Fibroblast of lung (primary cell): ENCODE measurements at places on chromosomes 7 and 10. TPM values are rescaled to one million over a fixed set of nuclear protein-coding genes. Genes with fewer than 3 reads are reported as not detected.

Gene LRRN3
- polyA plus RNA-seq: 3.9 and 4.4 TPM in 2 replicates

- DNase-seq: no peak
Measured at GRCh38 chr10:77493851-77494261, 143.8 kb downstream of the KCNMA1 start.

DNA sequence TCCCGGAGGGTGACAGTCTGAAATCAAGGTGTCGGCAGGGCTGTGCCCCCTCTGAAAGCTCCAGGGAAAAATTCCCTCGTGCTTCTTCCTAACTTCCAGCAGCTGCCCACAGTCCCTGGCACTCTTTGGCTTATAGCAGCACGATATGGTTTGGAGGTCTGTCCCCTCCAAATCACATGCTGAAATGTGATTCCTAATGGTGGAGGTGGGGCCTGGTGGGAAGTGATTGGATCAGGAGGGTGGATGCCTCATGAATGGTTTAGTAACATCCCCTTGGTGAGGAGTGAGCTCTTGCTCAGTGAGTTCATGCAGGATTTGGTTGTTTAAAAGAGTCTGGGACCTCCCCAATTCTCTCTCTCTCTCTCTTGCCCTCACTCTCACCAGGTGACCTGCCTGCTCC, 51.1 kb downstream of the GPAM start:
- no peak for DNase-seq

DNA sequence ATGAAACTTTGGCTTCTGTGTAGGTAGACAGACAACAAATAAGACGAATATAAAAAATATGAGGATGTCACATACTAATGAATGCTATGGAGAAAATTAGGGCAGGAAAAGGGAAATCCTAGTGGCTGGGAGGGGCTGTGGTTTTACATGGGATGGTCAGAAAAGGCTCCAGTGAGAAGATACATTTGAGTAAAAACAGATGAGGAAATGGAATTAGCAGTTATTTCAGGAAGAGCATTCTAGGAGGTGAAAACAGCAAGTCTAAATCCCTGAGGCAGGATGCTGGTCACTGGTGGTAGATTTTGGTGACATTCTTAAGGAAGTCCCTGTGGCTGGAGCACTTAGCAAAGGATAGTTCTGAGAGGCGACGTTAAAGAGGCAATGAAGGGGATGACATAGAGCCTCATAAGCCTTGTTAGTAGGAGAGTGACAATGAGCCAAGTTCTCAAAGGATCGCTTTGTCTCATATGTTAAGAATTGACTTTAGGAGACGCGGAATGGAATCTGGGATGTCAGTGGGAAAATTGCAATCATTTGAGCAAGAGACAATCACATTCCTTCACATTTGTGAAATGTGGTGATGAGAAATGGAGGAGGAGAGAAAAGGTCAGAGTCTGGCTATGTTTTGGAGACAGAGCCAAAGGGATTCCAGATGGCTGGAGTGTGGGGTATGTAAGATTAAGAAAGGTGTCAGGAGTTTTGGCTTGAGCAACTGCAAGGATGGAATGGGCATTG, 384.7 kb upstream of the FZD8 start:
- no peak for DNase-seq

DNA sequence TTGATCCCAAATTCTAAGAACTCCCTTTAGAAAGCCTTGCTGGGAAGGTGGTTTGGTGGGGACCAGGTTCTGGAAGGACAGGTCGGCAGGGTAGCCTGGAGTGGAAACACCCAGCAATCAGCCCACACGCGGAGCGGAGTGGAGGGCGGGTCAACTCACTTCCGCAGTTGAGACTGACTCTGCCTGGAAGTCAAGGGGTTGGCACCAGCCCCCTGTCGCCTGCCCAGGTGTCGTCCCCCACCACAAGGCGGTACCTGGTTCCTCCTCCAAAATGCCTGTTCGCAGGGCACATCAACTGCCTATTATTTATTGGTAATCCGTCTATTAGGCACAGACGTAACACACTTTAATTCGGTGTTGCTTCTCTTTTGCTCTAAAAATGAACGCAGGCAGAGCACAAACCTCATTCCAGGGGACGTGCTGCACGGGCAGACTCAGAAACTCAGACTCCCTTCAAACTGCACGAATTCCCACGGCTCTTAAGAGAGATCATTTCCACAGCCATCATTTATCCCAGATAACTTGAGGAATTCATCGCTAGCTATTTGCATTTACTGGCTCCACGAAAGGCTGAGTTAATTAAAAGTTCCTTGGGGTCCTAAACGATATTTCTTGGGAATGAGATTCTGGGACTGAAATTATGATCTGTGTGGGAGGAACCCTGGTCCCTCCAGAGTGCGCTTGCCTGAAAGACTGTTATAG, 248.2 kb upstream of the PPP2R2D start:
- DNase-seq: no peak

Gene GJC3
- not detected in 2 replicates for polyA plus RNA-seq

GRCh38 chr10:126233182-126234148, 154.8 kb downstream of the ADAM12 start:
- no peak for DNase-seq

Gene IFIT1B
- not detected in 2 replicates for polyA plus RNA-seq

DNA sequence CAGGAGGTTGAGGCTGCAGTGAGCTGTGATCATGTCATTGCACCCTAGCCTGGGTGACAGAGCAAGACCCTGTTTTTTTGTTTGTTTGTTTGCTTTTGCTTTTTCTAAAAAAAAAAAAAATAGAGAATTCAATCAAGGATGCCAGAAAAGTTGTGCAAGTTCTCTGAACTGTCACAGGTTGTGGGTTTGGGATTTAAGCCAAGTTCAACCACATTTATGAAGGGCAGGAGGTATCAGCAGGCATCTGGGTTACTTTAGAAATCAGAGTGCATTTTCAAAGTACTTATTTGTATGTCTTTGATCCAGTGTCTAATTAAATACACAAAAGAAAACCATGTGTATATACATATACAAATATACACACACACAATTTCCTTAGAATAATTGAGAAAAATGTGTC, 151.2 kb upstream of the MINDY3 start:
- no peak for DNase-seq

- DNase-seq: no peak
Measured at GRCh38 chr10:81981724-81982123, 106.7 kb downstream of the NRG3 start.

Gene SPDYE9
- not detected in 2 replicates for polyA plus RNA-seq

DNA sequence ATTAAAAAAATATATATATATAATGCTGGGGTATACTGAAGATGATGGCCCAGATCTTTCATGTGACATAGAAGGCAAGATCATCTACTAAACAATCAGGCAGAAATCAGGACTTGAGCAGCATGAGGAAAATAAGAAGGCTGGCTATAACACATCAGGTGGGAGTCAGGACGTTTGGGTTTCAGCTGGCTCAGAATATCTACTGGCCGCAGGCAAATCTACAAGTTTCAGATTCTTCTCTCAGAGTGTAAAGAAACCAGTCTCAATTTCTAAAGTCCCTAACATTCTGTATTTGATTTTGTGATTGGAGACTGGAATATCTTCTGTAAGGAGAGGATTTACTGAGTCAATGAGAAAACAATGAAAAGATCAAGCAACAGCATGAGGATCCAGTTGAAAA, 37.7 kb upstream of the FAM3C start:
- no peak for DNase-seq

Gene CDNF
- polyA plus RNA-seq: 2.8 and 3.4 TPM in 2 replicates

GRCh38 chr7:23191022-23191421, 9.2 kb downstream of the NUP42 start:
- DNase-seq: no peak

DNA sequence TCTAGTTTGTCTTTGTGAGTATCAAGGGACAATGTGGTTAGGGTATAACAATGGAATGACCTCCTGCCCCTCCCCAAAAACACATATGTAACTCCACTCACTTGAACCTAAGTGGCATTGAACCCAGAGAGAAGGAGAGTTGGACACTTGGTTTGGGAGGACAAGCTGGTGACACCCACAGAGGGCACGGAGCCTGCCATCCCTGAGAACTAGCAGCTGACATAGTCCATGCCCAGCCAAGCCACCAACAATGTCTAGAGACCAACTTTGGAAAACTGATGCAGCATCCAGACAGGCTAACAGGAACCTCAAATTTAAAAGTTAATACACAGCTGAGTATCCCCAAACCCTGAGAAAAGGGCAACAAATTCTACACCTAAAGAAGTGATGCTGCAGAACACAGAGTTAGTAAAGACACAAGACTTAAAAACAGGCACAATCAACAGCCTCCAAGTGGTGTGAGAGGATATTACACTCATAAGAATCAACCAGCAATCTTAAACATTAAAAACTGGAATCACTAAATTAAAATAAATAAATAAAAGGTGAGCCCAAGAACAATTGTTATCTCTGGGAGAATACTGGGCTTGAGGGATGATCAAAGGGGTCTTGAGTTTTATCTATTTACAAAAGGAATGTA, 27.2 kb downstream of the NUDCD3 start:
- peak; percentile 26 for DNase-seq

DNA sequence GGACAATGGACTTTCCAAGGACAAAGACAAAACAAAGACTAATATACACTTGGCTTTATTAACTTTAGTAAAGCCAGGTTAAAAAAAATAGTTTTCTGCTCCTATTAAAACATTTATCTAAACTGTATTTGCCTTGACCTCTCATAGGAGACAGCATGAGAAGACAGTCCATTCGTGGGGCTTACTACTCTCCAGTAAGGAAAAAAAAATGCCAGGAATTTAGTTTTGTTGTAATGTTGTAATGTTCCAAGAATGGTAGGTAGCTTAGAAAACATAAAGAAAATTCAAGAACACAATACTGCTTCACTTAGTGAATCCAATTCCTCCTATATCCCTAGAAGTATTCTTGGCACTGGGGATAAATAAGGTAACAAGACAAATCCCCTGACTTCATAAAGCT, 81.7 kb downstream of the KMT2C start:
- DNase-seq: no peak

DNA sequence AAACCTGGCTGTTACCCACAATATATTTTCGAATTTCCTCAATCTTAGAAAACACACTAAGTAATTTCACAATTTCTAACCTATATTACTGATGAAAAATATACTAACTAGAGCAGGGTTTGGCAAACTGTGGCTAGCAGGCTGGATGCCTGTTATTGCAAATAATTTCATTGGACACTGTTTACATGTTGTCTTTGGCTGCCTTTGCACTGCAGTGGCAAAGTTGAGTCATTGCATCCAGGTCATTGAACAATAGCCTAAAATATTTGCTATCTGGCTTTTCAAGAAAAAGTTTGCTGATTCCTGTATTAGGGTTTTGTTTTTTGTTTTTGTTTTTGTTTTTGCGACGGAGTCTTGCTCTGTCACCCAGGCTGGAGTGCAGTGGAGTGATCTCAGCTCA, 47.2 kb downstream of the KIF11 start:
- DNase-seq: peak; percentile 75

DNA sequence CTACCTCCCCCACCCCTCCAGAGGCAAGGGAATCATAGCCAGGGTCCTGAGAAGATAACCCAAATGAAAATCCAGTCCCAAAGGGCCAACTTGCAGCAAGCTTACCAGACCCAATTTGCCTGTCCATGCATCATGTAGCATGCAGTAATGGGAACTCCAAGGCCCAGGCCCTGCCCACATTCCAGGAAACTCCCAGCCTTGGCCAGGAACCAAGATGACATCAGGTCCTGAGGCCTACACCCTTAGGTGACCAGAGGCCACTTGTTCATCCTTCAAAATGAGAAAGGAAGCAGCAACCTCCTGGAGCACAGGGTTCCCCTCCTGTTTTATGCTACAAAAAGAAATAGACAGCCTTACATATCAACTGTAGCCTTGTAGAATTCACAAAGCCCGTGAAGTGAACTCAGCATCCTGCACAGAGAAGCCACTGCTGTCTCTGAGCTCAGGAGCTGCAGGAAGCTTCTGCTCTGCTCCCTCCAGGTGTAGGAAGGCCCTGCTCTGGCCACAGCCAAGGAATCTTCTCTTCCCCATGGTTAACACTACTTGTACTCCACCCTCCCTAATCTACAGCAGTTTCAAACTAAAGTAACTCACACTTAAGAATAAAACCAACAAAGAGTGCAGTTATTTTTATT, 30.3 kb upstream of the GRB10 start:
- DNase-seq: peak; percentile 83
